ENCODE measurements at places on chromosomes 1 and 21.
A peak's percentile ranks its signal among the peaks of the same experiment; 100 is the strongest.

DNA sequence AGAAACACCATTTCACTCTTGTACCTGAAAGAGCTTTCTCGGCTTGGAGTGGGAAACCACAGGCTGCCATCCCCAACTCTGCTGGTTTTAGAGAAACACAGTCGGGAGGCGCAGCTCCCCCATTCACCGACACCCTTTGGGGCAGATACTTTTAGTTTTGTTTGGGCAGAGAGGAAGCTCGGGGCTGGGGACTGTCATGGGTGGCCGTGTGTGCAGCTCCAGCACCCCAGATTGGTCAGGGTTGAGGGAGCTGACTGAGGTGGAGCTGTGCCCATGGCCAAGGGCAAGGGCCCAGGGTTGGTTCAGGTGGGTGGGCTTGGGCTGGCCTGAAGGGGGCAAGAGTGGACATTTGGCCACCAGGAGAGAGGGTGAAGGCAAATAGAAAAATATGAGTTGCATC, 163.1 kb downstream of the DYRK1A start:
- DNase-seq, result no peak

DNA sequence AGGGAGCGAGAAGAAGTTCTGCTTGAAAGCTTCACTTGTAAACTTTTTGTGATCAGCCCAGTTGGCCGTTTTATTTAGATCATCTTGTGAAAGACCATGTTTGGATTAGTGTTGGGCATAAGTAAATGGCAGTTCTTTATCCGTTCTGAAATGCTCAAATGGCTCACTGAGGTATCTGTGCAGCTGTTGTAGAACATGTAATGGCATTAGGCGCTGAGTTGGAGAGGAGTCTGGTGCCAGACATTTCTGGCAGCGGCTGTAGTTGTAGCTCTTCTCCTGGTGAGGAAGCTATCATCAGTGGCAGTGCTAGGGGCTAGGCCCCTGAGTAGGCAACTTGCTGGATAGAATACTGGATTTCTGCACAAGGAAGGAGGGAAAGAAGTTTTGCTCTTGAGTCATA, 321.6 kb downstream of the LMO4 start:
- DNase-seq, result no peak

GRCh38 chr1:108646648-108647269, 14.1 kb downstream of the HENMT1 start:
- DNase-seq, result peak; percentile 54

DNA sequence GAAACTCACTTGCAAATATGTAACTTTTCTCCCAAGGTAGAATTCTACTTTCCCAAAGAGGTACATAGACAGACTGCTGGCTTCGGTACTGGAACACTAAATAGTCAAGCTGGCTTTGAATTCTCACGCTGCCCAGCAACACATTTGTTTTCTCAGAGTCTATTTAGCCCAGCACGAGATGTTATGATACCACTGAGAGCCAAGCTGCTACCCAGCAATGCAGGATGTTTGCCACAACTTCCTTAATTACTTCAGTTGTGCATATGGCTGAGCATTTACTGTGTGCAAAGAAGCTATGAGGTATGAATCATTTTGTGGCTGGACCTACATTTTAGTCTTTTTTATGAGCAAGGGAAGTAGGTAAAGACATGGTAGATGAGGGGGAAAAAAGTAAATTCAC, 793.2 kb downstream of the PLA2G4A start:
- no peak for DNase-seq

- DNase-seq, result no peak
These were observed 356 bp downstream of the INTS11 start for GRCh38 chr1:1324084-1324523.

GRCh38 chr1:82152356-82153271, 351.9 kb downstream of the ADGRL2 start:
- no peak for DNase-seq

DNA sequence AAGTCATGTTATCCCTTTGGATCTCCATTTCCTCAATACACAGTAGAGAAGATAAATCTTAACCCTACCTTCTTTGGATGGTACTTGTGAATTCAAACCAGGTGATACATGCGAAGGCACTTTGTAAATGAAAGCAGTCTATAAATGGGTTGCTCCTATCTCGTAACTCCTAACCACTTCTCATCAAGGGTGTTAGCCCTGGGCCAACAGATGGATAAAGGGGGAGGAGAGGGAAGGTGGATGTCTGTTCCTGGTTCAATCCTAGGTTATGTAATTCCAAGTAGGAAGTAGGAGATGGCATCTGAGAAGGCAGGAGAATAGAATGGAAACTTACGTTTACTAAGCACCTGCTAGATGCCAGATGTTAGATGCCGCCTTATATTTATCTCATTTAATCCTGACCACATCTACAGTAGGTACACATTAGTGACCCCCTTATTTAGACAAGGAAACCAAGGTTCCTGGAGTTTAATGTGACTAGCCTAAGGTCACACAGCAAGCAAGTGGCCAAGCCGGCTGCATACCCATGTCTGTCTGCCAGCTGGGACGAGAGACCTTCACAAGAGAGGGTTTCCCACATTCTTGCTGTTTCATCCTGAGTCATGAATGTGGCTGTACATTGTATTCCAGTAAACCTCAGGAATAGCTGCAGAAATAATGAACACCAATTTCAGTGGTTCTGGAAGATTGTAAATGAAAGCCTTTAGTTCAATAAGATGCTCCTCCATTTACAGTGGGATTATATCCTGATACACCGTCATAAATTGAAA, 47.7 kb downstream of the ELAVL4 start:
- DNase-seq, result no peak

DNA sequence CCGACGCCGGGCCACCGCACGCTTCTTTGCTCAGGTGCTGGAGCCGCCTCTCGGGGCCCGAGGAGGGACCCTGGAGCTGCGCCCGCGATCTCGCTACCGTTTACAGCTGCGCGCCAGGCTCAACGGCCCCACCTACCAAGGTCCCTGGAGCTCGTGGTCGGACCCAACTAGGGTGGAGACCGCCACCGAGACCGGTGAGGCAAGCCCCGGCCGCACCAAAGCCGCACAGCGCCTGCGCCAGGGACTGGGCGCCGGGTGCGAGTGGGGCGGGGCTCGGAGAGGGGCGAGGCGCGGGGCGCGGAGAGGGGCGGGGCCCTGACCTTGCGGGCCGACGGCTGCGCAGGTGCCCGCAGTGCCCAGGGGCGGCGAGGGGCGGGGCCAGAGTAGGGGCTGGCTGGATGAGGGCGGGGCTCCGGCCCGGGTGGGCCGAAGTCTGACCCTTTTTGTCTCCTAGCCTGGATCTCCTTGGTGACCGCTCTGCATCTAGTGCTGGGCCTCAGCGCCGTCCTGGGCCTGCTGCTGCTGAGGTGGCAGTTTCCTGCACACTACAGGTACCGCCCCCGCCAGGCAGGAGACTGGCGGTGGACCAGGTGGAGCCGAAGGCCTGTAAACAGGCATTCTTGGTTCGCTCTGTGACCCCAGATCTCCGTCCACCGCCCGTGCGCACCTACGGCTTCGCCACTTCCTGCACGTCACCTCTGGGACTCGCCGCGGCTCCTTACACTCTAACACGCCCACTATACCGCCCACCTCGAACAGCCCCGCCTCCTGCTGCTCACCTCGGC, 9.8 kb upstream of the CDC20 start:
- DNase-seq, result peak; percentile 38
